ENCODE measurements at places on chromosomes 1 and 21. TPM values are rescaled to one million over a fixed set of nuclear protein-coding genes. Genes with fewer than 3 reads are reported as not detected.

DNA sequence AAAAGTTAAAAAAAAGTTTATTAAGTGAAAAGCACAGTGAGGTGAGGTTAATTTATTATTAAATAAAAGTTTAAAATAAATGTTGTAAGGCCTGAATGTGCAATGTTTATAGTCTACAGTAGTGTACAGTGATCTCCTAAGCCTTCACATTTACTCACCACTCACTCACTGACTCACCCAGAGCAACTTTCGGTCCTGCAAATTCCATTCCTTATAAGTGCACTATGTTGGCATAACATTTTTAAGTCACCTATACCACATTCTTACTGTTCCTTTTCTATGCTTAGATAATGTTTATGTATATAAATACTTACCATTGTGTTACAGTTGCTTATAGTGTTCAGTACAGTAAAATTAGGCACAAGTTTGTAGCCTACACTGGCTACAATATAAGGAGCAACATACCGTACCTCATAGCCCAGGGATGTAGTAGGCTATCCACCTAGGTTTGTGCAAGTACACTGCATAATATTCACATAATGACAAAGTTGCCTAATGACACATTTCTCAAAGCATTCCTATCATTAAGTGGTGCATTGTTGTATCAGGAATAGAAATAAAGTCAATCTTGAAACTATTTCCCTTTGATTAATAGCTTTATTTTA is 426.5 kb upstream of the BRINP3 start:
- peak; percentile 22 for DNase-seq

GRCh38 chr1:235935235-235936225 is 68.8 kb upstream of the LYST start:
- DNase-seq = no peak

DNA sequence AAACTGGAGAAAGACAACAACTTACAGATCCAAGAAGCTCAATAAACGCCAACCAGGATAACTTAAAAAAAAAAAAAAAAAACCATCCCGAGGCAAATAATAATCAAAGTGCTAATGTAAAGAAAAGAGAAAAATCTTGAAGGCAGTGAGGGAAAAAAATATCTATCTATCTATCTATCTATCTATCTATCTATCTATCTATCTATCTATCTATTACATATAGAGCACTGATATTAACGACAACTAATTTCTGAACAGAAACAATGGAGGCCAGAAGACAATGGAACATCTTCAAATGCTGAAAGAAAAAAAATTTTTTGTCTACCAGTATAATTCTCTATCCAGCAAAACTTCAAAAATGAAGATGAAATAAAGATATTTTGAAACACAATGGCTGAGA is 18.0 kb downstream of the PACC1 start:
- DNase-seq = no peak

DNA sequence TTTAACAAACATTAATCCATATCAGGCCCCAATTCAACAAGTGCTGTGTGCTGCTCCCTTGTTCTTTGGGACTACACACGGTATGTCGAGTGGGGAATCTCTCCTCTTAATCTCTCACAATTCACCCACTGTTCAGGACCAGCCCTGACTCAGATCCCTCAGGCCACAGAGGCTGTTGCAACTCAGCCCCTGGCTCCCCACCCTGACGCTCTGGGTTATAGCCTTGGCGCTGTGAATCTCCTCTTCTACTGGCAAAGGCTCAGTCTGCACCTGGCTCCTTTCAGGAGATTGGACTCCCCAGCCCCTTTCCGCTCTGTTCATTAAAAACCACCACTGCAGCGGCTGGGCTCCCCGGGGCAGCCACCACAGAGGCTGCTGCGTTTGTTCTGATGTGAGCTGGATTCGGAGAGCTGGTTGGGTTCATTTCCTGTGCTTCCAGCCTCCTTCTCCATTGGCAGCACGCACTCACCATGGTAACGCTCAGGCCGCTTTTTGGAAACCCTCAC is 13.0 kb downstream of the CAPN8 start:
- no peak for DNase-seq

DNA sequence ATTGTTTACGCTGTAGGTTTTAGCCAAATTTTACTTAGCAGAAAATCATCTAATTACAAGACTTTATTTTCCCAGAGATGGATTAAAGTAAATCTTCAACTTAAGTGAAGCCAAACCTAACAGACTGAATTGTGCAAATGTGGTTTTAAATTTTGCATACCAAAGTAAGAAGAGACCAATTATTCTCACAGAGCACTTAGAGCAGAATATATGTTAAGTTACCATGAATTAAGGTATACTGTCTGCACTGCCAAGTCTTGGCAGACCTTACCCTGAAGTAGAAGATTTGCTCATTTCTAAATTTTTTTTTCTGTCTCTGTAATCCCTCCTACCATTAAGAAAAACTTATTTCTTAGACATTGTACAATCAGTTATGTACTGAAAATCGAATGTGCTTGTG is 24.1 kb downstream of the MRPS6 start:
- DNase-seq = no peak

DNA sequence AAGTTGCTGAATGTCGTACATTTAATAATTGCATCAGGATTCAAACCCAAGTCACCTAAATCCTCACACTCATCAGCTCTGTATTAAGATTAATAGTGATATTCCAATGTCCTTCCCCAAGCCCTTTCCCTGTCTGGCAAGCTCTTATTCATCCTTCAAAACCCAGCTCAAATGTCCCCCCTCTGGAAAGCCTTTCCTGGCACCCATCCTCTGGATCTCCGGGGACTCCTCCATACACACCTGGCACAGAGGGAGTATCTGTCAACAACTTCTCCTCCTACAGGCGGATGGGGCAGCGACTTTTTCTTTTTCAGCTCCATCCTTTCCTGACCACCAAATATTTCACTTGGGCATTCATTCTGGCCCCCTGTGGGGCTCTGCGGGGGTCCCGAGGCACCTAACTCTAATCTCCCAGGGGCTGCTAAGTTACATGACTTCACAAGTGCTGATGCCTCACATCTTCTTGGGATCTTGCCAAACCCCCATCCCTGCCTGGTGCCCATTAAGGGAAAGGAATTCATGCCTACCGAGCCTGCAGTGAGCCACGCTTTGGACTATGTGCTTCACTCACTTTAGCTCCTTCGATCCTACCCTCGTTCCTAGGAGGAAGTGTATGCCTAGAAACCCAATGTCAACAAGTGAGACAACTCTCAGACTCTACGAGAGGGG is 15.2 kb downstream of the TINAGL1 start:
- no peak for DNase-seq

- DNase-seq = no peak
These were observed 900.8 kb downstream of the TTLL7 start for GRCh38 chr1:83098131-83098530.

- no peak for DNase-seq
These were observed 23.1 kb downstream of the HSD11B1 start for GRCh38 chr1:209727785-209728184.

DNA sequence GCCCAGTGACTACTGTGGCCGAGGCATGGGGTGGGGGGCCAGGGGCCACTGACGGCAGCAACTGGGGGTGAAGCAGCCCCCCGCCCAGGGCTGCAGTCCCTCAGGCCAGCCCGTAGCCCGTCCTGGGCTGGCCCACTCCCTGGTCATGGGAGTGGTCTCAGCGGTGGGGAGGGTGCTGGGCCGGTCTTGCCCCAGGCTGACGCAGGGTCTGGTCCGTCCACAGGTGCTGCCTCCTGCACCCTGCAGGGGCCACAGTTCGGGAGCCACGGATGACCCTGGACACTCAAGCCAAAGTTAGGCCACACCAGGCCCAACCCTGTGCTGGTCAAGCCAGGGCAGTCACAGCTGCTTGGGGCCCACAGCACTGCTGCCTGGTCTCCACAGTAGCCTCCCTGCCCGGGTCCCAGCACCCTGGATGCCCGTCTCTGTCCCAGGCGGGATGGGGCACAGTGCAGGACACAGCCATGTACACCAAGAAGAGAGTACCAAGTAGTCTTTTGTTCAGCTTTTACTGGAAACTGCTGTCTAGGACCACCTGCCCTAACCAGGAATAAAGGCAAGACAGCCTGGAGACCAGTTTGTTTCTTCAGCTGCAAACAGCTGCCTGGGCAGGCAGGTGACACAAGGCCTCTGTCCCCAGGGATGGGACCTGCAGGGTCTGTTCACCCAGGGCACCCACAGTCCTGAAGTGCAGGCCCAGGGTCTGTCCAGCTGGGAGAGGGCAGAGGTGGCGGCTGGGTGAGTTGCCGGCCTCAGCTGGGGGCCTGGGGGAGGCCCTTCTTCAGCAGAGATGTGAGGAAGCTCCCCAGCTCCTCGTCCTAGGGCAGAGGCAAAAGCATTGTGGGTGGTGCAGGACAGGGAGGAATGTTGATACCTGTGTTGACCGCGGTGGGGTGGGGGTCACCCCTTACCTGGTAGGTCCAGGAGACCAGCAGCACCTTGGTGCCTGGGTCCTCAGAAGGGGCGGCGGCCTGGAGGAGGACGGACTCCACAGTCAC is 3.0 kb downstream of the PUSL1 start:
- DNase-seq = no peak

- peak; percentile 63 for DNase-seq
These were observed 9.7 kb downstream of the OR2B11 start for GRCh38 chr1:247448107-247448791.

DNA sequence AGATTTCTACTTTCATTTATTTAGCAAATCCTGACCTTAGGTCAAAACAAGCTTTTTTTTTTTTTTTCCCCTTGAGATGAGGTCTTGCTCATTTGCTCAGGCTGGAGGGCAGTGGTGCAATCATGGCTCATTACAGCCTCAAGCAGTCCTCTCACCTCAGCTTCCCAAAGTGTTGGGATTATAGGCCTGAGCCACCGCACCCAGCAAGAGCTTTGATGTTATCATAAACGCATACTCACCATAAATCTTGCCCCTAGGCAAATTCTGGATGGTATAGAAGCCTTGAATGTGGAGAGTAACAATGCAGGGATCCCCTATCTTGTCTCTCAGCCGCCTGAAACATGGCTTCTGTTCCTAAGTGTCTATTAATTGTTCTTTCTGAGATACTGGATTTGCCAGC is 24.8 kb upstream of the CLDN8 start:
- no peak for DNase-seq

GRCh38 chr21:43361493-43362296 is 65.2 kb downstream of the SIK1 start:
- no peak for DNase-seq

- DNase-seq = no peak
These were observed 465.4 kb upstream of the PBX1 start for GRCh38 chr1:164093543-164093942.

DNA sequence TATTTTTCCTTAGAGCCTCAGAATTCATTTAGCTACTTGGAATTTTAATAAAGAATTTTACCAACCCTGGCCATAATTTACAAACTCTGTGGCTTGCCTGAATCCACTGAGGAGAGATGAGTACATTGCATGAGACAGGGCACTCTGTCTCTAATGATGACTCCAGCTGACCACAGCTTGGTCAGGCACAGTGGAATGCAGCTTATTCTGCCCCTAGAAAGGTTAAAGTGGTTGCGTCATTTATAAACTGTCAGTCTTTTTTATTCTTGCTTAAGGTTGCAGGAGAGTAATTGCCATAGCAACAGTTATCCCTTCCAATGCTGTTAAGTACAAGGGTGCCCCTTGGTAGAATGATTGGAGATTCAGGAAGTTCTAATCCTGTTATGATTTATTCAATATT is 28.3 kb downstream of the PDE4B start:
- no peak for DNase-seq

DNA sequence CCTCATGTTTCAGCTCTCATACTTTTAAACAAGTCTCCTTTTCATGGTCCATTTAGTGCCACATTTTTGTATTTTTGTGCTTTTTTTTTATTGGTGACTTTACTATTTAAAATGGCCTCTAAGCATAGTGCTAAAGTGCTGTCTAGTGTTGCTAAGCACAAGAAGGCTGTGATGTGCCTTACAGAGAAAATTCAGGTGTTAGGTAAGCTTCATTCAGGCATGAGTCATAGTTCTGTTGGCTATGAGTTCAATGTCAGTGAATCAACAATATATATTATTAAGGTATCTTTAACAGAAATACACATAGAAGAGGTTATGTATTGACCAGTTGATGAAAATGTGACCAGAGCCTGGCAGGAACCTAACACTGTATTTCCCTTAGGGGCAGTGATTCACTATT is 12.8 kb upstream of the FUBP1 start:
- DNase-seq = no peak

GBP4 gene
- 1.4 TPM for total RNA-seq

SLC22A15 gene
- total RNA-seq = 2.7 TPM

FCRLB gene
- total RNA-seq = 3.0 TPM

FASLG gene
- not detected for total RNA-seq

AMY2B gene
- 50.8 TPM for total RNA-seq
